ENCODE measurements at places on chromosomes 13 and 19.

GRCh38 chr19:8221161-8221560 lies 12.0 kb downstream of the CERS4 start:
- DNase-seq: no peak

- no peak for DNase-seq
Observed at GRCh38 chr19:30206187-30206586, 166.0 kb upstream of the ZNF536 start.

GRCh38 chr19:37227996-37228395 lies 10.0 kb downstream of the ZNF383 start:
- DNase-seq: peak; percentile 35

GRCh38 chr19:10402441-10403038 lies 802 bp downstream of the CDC37 start:
- DNase-seq: no peak

DNA sequence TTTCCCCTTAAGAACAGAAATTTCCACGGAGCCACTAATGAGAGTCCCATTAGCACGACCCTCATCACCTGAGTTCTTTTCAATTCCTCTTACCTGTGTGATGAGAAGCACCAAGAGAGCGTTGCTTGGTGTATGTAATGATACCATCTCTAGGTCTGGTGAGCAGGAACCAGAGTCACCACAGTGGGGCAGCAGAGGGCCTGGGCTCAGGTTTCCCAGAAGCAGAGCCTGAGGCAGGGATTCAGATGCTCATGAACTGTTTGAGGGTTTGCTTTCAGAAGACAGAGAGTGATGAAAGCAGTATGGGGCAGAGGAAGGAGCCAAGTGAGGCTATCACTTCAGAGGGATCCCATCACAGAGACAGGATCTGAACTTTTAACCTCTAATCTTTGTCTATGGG lies 3.1 kb upstream of the PTPRH start:
- no peak for DNase-seq

GRCh38 chr13:100234524-100235136 lies 145.7 kb downstream of the PCCA start:
- DNase-seq: no peak

DNA sequence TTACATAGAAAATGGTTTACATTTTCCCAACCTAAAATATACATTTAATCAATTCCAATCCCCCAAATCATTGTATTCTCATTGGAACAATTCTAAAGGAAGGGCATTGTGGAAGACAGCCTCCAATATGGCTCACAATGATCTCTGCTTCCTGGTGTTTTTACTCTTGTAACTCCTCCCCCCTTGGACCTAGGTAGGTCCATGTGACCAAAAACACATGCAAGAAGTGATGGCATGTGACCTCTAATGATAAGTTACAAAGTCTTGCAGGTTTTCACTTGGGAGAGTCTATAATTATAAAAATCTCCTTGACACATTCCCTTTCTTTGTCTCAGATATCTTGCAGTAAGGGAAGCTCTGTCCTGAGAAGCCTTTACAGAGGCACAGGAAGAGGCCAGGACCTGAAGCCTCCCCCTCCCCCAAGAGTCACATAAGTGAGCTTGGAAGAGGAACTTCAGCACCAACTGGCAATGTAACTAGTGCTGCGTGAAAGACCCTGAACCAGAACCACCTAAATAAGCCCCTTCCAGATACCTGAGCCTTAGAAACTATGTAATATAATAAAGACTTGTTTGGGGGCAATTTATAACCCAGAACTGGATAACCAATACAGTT lies 816.2 kb upstream of the ATXN8OS start:
- no peak for DNase-seq

DNA sequence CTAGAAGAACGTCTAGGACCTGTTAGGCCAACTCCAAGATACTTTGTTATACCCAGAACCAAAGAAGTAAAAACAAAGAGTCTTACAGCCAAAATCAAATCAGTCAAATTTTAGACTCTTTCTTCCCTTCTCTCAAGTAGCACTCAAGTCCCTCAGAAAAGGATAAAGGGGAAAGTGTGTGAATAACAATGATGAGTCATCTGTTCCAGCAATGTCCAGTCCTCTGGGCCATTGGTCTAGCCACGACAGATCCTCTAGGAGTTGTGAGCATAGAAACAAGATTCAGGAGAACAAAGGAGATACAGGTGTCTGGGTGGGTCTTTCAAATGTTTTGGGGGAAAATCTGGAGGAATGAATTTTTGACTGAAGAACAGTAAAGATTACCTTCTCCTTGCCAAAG lies 36.3 kb downstream of the STOML3 start:
- DNase-seq: no peak

DNA sequence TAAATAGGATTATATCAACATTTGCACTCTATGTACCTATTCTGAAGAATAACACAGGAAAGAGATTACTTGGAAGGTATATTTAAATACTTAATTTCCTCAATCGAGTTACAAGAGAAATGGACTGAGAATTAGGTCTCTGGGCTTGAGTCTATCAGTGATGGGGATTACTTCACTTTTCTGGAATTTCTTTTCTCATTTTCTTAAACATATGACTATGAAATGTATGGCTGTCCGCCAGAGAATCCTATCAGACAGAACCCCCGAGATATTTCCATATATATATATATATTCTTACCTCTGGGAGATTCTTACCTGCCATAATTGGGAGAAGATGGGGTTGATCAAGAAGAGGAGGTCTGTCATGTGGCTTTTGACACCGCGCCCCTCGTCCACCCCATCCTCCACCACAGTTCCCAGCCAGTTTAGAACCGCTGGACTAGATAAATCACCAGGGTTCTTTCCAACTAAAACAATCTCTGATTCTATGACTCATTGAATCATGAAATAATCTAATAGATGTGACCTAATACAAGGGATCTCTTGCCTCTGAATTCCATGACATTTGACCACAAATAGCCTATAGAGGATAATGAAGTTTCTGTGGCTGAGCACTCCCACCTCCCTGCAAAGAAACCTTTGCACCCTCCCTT lies 231.3 kb downstream of the TBC1D4 start:
- no peak for DNase-seq

- DNase-seq: no peak
Observed at GRCh38 chr19:17942582-17943273, 9.9 kb downstream of the CCDC124 start.

DNA sequence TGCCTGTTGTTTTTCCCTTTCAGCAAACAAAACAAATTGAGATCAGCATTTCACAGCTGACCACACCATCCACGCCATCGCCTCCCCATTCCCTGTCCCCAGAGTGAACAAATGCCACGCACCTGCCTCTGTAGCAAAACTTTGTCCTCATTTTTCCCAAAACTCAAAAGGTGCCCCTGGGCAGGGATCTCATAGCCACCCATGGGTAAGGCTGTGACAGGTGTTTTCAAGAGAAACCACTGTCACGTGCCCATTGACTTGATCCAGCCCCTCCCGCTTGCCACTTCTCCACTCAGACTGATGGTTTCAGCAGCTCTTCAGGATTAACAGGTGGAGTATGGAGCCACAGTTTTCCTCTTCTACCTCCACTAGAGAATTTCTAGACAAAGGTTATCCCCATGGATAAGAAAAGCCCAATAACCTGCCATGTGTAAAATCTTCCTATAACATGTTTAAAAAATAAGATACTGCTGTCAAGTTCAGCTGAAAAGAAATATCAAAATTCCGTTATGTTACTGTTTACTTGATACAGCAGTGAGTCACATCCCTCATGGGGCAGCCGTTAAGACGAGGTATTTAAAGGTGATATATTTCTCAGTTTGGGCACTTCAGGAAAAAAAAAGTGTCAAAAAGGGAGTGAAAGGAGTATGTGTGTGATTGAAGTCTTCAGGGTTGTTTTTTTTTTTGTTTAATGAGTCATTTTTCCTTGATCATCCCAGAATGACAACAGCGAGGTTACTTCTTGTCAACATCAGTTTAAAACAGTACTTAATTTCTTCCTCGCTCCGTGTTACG lies 63.5 kb upstream of the GPR183 start:
- DNase-seq: peak; percentile 71

DNA sequence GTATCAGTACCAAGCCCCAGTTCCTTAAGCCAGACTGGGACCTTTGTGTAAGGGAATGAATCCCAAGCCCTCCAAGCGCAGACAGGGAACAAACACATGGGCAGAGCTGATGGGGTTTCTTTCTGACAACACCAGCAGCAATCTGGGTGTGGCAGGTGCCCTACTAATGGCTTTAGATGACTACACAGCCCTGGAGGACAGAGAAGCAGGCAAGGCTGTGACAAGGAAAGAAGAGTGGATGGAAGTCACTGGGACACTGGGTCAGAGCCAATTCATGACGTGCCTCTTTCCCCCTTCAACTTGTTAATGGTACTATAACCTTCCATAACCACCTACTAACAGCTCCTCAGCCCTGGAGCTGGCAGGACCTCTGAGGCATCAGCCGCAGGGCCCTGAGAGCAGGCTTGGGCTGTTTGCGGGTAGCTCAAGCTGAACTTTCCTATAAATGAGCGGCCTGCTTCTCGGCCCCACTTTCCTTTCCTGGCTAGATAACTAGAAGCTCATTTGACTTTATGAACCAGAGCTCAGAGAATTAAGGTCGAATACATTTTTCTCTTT lies 38.9 kb downstream of the RASL11A start:
- DNase-seq: no peak

DNA sequence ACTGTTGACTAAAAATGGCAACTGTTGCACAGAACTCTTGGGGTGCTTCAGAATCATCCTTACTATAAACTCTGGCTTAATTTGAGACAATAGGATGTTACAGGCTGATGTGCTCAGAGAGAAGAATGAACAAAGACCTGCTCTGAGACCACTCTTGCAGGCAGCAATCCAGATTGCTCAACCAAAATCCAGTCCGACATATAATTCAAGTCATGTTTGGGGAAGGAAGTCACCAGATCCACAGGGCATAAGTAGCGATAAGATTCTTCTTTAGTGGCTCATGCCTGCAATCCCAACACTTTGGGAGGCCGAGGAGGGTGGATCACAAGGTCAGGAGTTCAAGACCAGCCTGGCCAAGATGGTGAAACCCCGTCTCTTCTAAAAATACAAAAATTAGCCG lies 20.6 kb downstream of the MTMR6 start:
- DNase-seq: no peak

Measured in NCI-H187 treated with DMSO at 0.1 percent for 48 hours (cell line).